ENCODE measurements at places on chromosomes 2 and 18.
A peak's percentile ranks its signal among the peaks of the same experiment; 100 is the strongest.

GRCh38 chr2:220779931-220780330 is 792.2 kb downstream of the EPHA4 start:
- no peak for DNase-seq

DNA sequence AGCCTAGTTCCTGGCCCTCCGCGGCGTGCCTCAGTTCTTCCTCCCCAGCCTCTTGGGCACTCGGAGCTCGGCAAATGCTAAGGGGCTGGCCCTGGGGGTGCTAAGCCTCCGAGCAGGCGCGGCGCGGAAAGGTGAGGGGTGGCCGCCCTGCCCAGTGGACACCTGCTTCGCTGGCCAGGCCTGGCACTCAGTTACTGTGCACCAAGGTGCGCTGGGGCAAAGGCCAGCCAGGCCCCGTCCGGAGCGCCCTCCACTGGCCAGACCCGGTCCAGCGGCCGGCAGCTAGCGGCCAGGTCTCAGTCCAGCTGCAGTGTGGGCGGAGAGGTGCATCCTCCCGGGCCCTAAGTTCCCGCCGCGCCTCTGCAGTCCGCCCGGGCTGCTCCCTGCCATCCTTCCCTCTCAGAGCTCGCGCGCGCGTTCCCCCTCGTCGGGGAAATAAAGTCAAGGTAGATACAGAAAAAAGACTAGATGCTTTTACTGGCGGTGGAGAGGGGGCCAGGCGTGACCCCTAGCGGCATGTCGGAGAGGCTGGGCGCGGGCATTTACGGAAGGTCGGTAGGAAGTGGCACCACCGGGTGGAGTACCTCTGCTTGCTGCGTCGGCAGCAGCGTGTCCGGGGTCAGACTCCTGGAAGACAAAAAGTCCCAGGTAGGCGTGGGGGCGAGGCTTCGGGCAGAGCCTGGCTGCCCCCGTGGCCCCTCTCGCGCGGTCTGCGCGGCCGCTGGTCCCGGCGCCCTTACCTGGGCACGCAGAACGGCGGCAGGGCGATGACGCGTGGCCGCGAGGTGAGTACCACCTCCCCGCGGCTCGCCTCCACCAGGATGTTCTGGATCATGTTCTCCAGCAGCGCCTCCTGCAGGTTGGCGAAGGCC is 9.4 kb upstream of the CRYBA2 start:
- DNase-seq, result peak; percentile 29

GRCh38 chr2:104250635-104251034 is 603.3 kb upstream of the POU3F3 start:
- no peak for DNase-seq

DNA sequence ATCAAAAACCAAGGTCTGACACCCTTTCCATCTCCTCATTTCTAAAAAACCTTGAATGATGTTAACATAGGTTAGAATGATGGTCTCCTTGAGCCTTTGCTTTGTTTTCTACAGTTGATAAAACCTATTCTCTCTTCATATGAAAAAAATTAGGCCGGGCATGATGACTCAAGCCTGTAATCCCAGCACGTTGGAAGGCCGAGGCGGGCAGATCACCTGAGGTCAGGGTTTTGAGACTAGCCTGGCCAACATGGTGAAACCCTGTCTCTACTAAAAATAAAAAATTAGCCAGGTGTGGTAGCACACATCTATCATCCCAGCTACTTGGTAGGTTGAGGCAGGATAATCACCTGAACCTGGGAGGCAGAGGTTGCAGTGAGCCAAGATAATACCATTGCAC is 49.4 kb downstream of the CCDC88A start:
- no peak for DNase-seq

DNA sequence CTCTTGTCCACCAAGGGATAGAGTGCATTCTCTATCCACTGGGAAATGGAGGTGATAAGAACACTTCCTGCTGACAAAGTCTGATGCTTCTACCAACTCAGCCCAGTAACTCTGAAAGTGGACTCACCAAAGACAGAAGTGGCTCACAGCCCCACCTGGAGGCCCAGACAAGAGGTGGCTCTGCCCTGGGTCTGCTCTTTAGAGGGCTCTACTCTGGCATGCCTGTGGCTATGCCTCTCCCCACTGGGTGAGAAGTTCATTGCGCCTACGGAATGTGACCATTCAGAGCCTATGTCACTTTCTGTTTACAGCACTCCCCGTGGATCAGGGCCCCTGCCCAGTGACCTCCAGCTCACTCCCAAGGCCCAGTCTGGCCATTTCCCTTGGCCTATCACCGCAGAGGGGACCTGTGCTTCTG is 13.5 kb upstream of the XDH start:
- no peak for DNase-seq

GRCh38 chr2:85071096-85071495 is 62.1 kb upstream of the TCF7L1 start:
- DNase-seq, result no peak

DNA sequence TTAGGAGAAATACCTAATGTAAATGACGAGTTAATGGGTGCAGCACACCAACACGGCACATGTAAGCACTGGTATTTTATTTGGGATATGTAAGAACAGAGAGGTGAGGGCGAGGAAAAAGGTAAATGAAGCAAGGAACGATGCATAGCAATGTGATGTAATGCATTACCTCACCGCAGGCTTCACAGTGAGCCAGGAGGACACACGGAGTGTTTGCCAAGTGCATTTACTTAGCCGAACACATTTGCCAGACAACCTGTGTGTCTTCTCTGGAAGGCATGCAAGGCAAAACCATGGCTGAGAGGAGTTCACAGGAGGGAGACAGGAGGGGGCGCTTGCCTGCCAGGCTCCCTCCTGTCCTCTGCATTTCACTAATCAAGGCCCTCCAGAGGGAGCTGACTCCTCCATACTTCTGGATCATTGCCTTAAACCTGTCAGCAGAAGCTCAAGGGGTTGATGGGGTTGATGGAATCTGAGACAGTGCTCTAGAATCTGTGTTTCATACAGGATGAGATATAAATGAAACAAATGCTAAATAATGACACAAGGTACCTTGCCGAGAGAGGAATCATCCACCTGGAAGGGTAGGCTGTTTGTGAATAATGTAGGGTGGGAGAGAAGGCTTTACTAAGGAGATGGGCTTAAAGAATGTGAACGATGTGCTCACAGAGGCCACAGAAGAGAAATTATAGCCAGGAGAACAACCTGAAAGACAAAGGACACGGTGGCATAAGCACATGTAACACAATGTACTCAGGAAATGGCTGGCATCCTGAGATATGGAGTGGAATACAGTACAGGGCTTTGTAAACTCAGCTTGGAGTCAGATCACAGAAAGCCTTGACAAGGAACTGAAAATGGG is 9.1 kb upstream of the TPRKB start:
- peak; percentile 97 for DNase-seq

- no peak for DNase-seq
These were observed 49.7 kb downstream of the SH3BP4 start for GRCh38 chr2:235001237-235002133.

- peak; percentile 62 for DNase-seq
These were observed 44.1 kb downstream of the TRAPPC12 start for GRCh38 chr2:3423492-3424170.

DNA sequence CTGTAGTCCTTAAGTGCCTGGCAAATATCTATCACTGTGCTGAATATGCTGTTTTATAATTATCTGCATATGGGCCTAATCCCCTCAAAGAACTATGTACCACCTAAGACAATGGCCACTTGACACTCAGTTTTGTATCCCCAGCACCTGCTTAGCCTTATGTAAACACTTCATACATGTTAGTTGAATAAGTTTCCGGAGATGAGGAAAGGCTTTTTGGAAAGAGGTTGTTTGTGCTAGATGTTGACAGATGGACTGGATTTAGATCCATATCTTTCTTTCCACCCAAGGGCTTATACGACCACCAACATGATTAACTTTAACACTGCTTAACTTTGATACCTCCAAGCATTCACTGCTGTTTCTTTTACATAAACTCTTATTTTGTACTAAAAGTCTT is 63.3 kb downstream of the FAM228A start:
- DNase-seq, result no peak

DNA sequence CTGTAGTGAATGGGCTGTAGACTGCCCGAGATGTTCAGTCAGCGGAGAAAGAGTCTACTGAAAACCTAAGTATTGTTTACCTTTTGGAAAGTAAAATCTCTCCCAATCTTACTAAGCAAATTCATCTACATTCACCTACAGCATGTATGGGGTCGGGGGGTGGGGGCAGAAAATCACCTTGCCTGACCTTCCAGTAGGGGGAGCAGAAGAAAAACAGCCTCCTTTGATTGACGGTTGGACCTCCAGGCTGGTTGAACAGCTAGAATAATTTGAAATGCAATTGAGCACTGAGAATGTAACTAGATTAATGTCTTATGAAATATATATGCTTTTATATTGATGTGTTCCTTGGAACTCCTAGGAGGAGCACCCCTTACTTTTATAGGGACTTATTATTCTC is 10.0 kb downstream of the LRATD1 start:
- no peak for DNase-seq

DNA sequence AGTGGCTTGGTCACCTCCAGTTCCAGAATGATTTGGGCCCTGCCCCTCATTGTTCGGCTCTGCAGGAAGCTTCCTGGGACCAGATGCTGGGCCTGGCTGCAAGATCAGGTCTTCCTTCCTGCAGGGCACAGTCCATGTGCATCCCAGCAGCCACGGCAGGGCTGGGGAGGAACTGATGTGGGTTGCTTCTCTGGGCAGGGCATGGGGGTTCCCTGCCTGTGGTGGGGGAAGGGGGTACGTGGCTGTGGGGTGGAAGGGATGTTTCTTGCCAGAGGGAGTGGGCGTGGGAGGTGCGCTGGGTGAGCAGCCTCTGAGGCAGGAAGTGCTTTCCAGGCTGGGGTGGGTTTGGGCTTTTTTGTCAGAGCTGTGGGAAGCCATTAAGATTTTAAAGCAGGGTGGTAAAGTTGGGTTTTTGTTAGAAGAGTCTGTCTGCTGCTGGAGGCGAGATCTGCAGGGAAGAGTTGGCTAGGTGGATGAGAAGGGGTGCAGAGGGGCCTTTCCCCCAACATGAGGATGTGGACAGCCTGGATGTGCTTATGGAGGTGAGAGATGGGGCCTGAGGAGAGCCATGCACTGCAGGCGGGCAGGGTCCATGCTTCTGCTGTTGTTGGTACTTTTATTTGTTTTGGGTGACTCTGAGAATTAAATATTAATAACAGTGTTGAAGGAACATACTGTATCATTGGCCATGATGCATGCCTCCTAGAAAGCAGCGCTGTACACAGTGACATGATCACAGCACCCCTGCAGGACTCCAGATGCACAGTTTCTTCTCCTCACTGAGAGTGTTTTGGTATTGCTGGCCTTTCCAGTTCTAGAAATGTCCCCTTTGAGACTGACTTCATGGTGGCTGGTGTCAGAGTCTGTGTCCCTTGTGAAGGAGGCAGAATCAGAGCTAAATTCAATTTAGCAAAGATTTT is 45.3 kb downstream of the DGKD start:
- DNase-seq, result peak; percentile 17

DNA sequence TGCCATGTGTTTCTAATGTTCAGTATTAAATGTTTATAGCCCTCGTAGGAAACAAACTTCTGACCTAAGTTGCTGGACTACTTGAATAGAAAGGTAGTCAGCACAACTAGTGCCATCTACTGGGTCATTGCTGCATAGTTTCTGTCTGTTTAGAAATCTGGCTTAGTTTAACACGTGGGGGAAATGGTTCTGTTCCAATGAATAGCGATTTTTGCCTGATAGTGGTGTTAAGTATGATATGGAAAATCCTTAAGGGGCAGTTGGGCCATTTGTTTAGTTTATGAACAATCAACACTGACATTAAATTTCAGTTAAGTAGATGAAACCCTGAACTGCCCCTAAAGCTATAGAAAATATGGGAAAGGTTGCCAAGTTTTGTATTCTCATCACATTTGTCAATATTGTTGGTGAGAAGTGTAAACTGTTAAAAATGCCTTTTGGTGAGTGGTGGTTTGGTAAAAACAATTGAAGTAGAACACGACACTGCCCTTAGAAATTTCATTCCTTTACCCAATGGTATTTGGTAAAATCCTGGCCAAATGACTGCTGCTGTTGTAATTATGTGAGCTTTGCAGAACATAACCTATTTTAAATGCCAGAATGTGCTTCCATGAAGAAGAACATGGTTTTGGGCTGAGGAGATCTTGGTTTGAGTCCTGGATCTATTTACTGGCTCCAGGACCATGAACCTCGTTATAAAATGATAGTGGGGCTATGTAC is 13.2 kb downstream of the NABP1 start:
- peak; percentile 63 for DNase-seq

DNA sequence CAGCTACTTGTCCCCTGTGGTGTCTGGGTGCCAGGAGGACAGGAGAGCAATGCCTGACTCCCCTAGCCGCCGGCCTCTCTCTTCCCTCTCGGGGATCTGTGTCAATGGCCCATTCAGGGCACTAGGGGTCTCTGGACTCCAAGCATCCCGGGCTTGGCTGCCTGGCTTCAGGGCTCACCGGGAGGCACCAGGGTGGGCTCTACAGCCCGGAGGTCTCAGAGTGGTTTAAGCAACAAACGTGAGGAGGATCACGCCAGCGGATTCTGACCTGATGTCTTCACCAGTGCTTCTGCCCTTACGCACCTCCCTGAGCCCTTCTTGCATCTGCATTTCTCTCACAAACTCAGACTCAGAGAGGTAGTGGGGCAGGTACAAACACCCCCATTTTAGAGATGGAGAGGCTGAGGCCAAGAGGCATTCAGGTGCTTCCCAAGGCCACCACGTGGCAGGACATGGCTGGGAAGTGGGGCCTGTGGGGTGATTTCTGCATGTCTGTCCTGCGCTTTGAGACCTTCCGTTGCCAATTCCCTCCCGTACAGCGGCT is 243.0 kb downstream of the CELF4 start:
- peak; percentile 64 for DNase-seq

DNA sequence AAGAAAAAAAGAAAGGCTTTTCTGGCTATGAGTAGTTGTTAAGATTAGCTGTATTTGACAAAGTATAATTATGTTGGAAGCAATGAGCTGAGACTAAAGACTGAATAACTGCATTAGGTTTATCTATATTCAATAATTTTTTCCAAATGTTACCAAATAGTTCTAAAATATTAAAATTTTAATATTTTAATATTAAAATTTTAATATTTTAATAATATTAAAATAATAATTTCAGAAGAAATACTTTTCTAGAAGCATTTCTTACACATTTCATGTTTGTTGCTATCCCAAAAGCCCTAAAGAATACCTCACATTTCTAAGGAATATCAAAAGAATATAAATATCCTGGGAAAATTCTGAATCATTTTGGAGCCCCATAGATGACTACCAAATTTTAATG is 74.7 kb downstream of the LRP2 start:
- no peak for DNase-seq

DNA sequence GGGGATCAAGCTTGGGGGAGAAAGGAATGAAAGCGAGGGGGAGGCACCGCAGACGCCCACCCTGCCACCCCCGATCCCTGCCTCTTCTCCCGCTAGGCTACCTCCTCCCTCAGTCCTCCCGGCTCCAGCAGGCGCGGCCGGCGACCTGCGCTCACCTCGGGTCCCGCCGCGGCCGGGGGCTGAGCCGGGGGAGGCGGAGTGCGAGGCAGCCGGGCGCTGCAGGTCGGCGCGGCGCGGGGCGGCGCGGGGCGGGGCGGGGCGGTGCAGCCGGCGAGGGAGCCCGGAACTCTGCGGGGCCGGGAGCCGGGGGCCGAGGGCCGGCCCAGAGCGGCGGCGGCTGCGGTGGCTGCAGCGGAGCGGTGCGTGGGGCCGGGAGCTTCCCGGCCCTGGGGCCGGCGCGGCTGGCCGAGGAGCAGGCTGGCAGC is 477 bp downstream of the ACVR1 start:
- no peak for DNase-seq

GRCh38 chr2:221109552-221109951 is 462.6 kb downstream of the EPHA4 start:
- DNase-seq, result no peak

All from G401 (cell line).